ENCODE measurements at places on chromosomes 6 and 20. TPM values are rescaled to one million over a fixed set of nuclear protein-coding genes. Genes with fewer than 3 reads are reported as not detected.
A peak's percentile ranks its signal among the peaks of the same experiment; 100 is the strongest.

The LY86 gene
- total RNA-seq = 2.2 TPM

The GPLD1 gene
- 1.8 TPM for total RNA-seq

The CLVS2 gene
- total RNA-seq = not detected

DNA sequence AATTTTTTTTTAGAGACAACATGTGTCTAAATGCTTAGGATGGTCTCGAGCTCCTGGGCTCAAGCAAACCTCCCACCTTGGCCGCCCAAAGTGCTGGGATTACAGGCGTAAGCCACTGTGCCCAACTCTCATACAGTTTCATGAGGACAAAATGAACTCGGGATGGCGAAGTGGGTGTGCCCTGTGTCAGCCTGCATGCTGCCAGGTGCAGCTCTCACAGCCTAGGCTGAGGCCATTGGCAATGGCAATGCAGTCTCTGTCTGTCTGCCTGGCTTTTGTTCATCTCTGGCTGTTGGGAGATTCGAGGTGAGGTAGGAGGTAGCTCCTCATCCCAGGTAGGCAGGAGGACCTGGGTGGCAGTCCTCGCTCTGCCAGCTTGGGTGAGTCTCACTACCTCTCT, 88.0 kb downstream of the CHMP4B start:
- H3K4me3 ChIP-seq = no peak overlapping the region
- no peaks in the 10 kb centered on the region for H3K36me3 ChIP-seq
- peaks cover 32% of the 10 kb centered on the region for H3K27me3 ChIP-seq
- H3K27ac ChIP-seq = no peak overlapping the region
- no peak for DNase-seq

DNA sequence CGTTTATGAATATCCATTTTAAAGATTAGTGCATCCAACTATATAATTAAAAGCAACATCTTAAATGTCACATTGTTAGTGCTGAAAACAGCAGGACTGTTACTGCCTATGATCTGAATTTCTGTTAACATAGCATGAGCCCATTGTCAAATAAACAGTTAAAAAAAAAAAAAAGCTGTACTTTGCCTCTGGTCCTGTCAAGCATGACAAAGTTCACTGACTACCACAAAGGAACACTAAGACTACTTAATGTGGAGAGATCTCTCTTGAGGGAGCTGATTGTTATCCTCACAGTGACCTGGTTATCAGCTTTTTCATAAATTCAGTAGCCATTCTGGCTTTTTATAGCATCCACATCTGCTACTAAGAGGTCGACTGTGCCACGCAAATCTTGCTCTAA, 228.1 kb downstream of the TMEM200A start:
- peaks cover 9% of the 10 kb centered on the region for H3K36me3 ChIP-seq
- no peak overlapping the region for H3K4me3 ChIP-seq
- no peaks in the 10 kb centered on the region for H3K4me1 ChIP-seq
- H3K27ac ChIP-seq = no peak overlapping the region
- H3K27me3 ChIP-seq = no peaks in the 10 kb centered on the region
- no peak for DNase-seq

DNA sequence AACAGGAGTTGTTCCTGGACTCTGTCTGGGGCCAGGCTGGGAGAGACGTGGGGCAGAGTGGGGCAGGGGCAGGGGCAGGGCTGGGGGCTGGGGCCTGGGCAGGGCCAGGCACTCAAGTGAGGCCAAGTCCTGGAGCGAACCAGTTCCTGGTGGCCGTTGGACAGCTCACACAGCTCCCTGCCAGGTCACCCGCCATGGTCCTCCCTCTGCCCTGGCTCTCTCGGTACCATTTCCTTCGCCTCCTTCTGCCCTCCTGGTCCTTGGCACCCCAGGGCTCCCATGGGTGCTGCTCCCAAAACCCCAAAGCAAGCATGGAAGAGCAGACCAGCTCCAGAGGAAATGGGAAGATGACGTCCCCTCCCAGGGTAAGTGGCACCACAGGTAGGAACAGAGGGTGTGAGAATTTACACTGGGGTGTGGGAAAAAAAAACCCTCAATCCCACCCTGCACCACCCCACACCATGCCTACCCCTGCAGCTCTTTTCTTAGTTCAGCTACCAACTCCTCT, at the start of gene MCCD1:
Gene MCCD1 (plus strand): TSS at position 142 of the 508 bp plus-strand sequence. CDS start 53 bp downstream, at position 195.
- peaks cover 4% of the 10 kb centered on the region for H3K36me3 ChIP-seq
- H3K4me1 ChIP-seq = peaks cover 11% of the 10 kb centered on the region
- H3K27ac ChIP-seq = peak within 1 kb of the TSS; percentile 68

DNA sequence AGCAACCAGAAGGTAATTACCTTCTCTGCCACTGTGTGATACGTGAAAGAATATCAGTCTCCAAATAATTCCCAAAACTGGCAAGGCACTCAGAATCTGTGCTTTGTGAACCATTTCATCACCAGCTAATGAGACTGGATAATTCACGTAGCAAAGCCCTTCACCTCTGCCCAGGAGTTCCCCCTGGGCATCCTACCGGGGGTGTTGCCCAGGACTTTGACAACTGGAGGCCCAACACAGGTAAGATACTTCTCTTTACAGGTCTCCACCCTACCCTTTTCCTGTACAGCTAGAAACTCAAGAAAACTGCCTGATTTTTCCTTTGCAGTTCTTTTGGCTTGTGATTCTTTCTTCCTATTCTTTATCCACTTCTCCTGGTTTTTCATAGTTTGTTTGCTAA, 2.7 kb upstream of the CD24 start:
- H3K27me3 ChIP-seq = peaks cover 66% of the 10 kb centered on the region
- H3K4me3 ChIP-seq = no peak overlapping the region
- no peak overlapping the region for H3K27ac ChIP-seq
- no peak for DNase-seq
- H3K4me1 ChIP-seq = peaks cover 27% of the 10 kb centered on the region

GRCh38 chr6:110266996-110267395, 86.8 kb downstream of the CDC40 start:
- no peak overlapping the region for H3K27ac ChIP-seq
- DNase-seq = no peak
- H3K4me3 ChIP-seq = no peak overlapping the region
- peaks cover 2% of the 10 kb centered on the region for H3K36me3 ChIP-seq
- H3K4me1 ChIP-seq = no peaks in the 10 kb centered on the region
- H3K27me3 ChIP-seq = no peaks in the 10 kb centered on the region

The PTK6 gene
- total RNA-seq = 0.16 TPM

DNA sequence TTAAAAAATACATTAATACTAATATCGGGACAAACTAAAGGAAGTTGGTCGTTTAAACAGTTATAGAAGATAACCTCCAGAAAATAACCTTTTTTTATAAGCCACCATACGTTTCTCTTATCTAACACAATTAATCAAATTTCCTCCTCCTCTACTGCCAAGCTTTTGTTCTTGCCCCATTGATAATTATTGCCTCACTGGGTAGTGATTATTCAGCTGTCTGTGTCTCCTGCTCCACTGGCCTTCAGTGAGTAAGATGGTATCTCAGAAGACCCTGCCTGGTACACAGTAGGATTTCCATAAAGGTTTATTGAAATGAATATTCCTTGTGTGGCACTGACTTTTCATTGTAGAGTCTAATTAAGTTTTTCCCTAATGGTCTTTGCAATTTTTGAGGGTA, 165.5 kb upstream of the SCGN start:
- H3K36me3 ChIP-seq = peaks cover 17% of the 10 kb centered on the region
- H3K27ac ChIP-seq = no peak overlapping the region
- no peak overlapping the region for H3K4me3 ChIP-seq
- no peak for DNase-seq
- peaks cover 8% of the 10 kb centered on the region for H3K4me1 ChIP-seq
- H3K27me3 ChIP-seq = no peaks in the 10 kb centered on the region

The MCCD1 gene
- not detected for total RNA-seq

DNA sequence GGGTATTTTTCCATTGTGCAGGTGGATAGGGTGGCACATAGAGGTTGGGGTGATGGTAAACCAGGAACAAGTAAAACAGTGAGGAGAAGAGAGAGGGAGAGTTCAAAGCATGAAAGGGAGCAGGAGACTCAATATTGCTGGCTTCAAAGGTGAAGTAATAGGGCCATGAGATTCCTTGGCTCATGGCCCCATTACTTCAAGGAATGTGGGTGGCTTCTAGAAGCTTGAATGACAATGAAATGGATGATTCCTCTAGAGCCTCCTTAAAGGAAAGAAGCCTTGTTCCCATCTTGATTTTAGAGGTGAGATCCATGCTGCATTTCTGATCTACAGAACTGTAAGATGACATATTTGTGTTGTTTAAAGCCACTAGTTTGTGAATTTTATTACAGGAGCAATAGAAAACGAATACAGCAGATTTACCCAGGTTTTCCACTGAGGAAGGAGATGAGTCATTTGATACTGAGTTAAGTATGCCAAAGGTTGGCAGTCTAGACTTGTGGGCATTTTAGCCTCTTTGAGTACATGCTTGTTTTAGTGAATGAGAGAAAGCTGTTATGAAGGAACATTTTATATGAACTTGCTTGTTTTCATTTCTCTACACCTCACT, 110.4 kb downstream of the PLCB4 start:
- DNase-seq = no peak
- H3K27me3 ChIP-seq = no peaks in the 10 kb centered on the region
- no peak overlapping the region for H3K27ac ChIP-seq
- H3K4me1 ChIP-seq = no peaks in the 10 kb centered on the region
- no peak overlapping the region for H3K4me3 ChIP-seq

GRCh38 chr20:20561172-20561571, 151.3 kb downstream of the RALGAPA2 start:
- no peak overlapping the region for H3K27ac ChIP-seq
- no peak overlapping the region for H3K4me3 ChIP-seq
- H3K27me3 ChIP-seq = no peaks in the 10 kb centered on the region
- peaks cover 20% of the 10 kb centered on the region for H3K36me3 ChIP-seq

DNA sequence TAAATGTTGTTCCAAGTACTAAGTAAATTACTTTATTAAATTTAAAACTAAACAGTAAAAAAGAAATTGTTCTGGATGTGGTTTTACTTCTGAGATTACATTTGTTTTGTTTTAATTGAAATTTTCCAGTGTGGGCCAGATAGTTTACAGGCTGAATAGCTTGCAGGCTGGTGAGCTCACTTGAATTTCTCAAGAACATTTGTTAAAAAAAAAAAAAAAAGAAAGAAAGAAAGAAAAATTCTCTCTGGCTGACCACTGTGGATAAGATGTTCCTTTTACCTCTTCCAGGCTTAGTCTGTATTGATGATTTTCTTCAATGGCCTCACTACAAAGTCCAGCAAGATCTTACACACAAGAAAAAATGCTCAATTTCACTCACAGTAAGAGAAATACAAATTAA, 85.4 kb downstream of the PLCG1 start:
- DNase-seq = no peak
- H3K4me1 ChIP-seq = peaks cover 5% of the 10 kb centered on the region
- H3K36me3 ChIP-seq = no peaks in the 10 kb centered on the region

DNA sequence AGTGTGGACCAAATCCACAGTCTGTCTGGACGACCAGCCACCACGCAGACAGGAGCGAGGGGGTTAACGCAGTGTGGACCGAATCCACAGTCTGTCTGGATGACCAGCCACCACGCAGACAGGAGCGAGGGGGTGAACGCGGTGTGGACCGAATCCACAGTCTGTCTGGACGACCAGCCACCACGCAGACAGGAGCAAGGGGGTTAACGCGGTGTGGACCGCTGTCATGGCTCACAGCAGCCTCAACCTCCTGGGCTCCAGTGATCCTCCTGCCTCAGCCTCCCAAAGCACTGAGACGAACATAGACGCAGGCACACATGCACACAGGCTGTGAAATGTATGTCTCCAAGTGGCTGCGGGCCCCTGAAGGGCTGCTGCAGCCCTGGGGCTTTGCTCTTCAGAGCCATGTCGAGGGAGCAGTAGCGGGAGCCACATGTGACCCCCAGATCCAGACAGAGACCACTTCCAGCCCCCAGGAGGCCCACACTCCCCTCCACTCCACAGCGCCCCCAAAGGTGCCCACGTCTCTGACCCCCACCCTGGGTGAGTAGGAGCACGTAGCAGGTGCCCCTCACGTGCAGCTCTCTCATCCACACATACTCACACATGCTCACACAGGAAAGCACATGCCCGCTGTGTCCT, 98.1 kb downstream of the YTHDF1 start:
- peaks cover 4% of the 10 kb centered on the region for H3K4me1 ChIP-seq
- H3K27me3 ChIP-seq = peaks cover 47% of the 10 kb centered on the region
- H3K27ac ChIP-seq = no peak overlapping the region
- DNase-seq = no peak

- peak overlapping the region; percentile 83 for H3K27ac ChIP-seq
- H3K4me1 ChIP-seq = peaks cover 44% of the 10 kb centered on the region
- no peak overlapping the region for H3K4me3 ChIP-seq
- no peak for DNase-seq
Observed at GRCh38 chr20:32478576-32478975, 106.6 kb downstream of the NOL4L start.

DNA sequence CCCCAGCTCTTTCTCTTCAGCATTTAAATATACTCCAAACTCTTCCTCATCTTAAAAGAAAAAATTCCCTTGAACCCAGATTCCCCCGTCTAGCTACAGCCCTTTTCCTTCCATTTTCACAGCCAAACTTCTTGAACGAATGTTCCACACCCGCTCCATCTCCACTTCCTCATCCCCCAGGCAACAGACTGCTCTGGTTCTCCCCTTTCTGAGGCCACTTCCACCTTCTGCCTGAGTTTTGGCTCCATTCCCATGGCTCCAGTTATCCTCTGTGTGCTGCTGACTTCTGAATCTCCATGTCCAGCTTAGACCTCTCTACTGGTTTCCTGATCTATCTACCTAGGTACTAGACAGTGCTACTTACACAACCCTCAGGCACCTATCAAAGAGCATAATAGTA, 106.4 kb downstream of the RALGAPA2 start:
- no peaks in the 10 kb centered on the region for H3K27me3 ChIP-seq
- peaks cover 82% of the 10 kb centered on the region for H3K36me3 ChIP-seq
- no peak overlapping the region for H3K27ac ChIP-seq
- no peak overlapping the region for H3K4me3 ChIP-seq
- no peaks in the 10 kb centered on the region for H3K4me1 ChIP-seq

- no peak overlapping the region for H3K27ac ChIP-seq
- H3K4me1 ChIP-seq = no peaks in the 10 kb centered on the region
- H3K4me3 ChIP-seq = no peak overlapping the region
- DNase-seq = no peak
- H3K36me3 ChIP-seq = peaks cover 22% of the 10 kb centered on the region
Observed at GRCh38 chr6:163036160-163036645, 308.4 kb downstream of the PACRG start.

- H3K27ac ChIP-seq = no peak overlapping the region
- no peak for DNase-seq
- H3K27me3 ChIP-seq = no peaks in the 10 kb centered on the region
- no peaks in the 10 kb centered on the region for H3K4me1 ChIP-seq
- no peak overlapping the region for H3K4me3 ChIP-seq
Observed at GRCh38 chr6:131013495-131013894, 49.5 kb downstream of the EPB41L2 start.

The HLA-DRB5 gene
- total RNA-seq = 0.34 TPM

All from naive thymus-derived CD8-positive, alpha-beta T cell (primary cell).